ENCODE measurements at places on chromosomes 3 and 15. TPM values are rescaled to one million over a fixed set of nuclear protein-coding genes. Genes with fewer than 3 reads are reported as not detected.

The FES gene
- polyA plus RNA-seq, result 0.24 TPM

GRCh38 chr15:69703532-69704187, 251.0 kb downstream of the RPLP1 start:
- DNase-seq, result no peak

DNA sequence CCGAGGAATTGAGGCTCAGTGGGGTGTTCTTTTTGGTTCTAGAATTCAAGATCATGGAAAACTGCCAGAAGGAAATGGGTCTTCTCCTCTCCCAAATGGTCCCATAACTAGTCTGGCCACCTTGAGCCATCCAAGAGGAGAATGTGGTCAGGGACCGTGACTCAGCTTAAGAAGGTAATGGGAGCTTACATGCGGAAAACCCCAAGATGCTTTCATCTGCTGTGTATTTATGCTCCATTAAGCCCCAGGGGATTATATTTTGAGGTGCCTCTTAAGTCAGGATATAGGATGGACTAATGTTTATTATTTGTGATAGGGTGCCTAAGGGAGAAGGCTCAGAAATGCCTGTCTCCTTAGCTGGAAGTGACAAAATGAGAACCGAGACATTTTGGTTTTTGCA, 39.2 kb upstream of the DLG1 start:
- no peak for DNase-seq

The LRTM1 gene
- not detected for polyA plus RNA-seq

- no peak for DNase-seq
Measured at GRCh38 chr3:99250272-99250671, 348.8 kb upstream of the DCBLD2 start.

The EPHA6 gene
- polyA plus RNA-seq, result not detected

DNA sequence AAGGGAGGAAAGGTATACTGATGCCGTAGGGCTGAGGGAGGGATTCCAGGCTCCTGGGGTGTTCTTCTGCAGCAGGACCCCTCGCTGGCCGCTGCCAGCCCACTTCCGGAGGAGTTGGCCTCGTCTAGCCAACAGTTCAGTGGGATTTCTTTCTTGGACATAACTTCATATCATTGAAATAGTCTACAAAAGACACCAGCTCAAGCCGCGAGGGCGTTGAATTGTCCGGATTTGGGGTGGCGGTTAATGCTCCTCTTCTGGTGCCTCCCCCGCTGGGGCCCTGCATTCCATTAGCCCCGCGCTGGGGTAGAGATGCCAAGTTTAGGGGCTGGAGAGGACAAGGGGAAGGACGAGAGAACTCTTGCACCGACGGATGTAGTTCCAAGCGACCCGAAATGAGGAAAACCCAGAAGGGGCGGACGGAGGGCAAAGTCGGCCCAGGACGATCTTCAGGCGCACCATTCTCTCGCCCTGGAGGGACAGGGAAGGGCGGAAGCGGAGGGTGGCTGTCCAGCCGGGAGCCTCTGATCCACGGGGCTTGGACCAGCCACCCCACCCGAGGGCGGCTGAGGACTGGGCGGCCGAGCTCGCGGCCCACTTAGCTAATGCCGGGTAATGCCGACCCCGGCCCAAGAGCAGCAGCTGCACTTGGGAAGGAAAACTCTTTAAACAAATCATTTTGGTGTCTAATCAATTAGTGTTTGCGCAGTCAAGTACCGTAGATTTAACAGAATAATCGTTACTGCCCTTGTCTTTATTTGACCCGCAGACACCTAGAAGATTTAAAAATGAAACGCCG, 4.7 kb upstream of the ONECUT1 start:
- no peak for DNase-seq

DNA sequence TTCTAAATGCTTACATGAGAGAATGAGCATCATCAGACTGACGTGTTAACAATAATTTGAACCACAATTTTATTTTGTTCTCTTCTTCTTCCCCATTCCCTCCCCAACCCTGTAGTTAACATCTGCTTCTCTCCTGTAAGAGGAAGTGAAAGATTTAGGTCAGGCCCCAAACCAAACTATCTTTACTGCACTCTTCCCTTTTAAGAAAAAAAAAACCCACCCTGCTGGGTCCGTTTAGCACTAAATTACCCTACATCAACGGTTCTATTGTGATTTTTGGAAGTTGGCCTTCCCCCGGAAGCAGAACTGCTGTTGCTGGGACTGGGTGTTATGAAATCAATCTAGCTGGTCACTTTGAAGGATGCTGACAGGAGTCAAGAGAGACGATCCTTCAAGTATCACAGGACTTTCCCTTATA, 49.4 kb downstream of the NFKBIZ start:
- DNase-seq, result no peak

The USP19 gene
- polyA plus RNA-seq, result 23.1 TPM

The GPR62 gene
- not detected for polyA plus RNA-seq

DNA sequence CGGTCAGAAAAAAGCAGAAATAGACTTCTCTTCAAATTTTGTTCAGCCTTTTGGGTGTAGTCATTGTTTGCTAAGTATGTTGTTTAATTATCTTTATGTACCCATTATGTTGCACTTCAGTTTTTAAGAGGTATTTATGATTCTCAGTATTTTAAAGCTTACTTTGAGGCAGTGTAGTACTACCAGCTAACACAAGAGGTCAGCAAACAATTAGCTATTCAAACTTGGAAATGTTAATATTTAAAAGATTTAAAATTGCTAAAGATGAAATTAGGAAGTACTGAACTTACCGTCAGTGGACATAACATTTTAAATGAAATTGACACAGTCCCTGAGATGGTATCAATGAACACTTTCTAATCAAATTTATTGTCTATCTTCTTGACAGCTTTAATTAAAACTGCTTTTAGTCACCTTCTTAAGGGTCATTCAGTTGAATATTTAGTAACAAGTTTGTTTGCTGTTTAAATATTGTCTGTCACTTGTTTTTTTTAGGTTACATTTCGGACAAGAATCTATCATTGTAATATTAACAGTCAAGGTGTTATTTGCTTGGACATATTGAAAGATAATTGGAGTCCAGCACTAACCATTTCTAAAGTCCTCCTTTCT, 28.1 kb downstream of the NKIRAS1 start:
- DNase-seq, result no peak

The ACP3 gene
- 1.0 TPM for polyA plus RNA-seq
